ENCODE measurements at places on chromosomes 6 and 20.

DNA sequence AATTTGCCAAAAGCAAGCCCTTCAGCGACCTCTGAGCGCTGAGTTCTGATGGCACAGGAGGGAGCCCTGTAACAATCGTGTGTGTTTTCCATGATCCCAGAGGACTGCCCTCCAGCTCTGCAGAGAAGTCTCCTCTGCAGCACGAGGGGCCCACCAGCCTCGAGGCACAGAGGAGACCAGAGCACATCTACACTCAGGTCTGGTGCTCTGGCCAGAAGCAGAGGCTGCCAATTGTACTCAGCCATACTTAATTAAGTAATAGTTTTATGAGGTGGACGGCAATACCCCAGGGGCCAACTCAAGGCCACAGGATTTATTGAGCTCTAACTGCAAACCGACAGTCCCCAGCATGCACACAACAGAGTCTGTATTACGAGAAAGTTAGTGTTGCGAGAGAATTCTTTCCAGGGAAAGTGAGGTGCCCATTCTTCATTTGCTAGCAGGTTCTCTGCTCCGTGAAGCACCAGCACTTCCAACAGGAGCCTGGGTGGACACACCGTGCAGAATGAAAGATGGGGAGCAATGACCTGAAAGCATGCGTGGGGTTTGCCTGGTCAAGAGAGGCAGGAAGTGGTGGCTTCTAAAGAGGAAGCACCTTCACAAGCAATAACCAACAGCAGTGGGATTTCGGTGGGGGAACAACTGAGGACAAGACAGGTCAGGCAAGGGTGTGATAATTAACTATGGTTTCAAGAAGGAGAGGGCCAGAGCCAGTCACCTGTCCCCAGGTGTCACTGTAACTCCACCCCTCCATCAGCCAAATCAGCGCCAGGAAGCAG lies 92.8 kb upstream of the FOXC1 start:
- no peak for DNase-seq

DNA sequence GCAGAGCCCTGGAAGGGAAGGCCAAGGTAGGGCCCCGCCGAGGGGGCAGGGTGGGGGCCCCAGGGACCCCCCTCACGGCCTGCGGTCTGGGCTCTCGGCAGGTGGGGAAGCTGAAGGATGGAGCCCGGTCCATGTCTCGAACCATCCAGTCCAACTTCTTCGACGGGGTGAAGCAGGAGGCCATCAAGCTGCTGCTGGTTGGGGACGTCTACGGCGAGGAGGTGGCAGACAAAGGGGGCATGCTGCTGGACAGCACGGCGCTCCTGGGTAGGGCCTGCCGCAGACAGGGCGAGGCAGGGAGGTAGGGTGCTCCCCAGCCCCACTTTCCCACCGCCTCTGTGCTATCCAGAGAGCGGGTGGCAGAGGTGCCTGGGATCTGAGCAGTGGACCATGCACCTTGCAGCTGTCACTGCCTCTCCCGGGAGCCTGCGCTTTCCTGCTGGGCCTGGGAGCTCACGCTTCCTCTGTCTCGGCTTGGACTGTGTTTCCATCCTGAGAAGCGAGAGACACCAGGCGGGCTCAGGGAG lies 83.1 kb downstream of the SYNJ2 start:
- DNase-seq: no peak

- DNase-seq: no peak
Measured at GRCh38 chr6:149043476-149044130, 273.9 kb upstream of the TAB2 start.

DNA sequence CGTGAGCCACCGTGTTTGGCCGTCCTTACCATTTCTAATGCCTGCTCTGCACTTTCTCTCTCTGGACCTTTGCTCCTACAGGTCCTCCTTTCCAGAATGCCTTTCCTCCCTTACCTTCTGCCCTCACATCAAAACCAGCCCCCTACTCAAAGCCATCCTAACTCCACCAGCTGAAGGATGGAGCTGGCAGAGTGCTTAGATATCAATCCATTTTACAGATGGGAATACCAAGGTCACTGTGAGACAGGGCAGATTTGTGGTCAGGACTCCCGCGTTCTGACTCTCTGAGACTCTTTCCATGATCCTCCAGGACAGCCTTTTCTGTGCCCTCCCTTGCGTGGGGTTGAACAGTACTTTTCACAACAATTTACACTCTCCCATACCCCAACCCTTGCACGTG lies 41.7 kb upstream of the SCRT2 start:
- DNase-seq: no peak

- no peak for DNase-seq
Measured at GRCh38 chr20:20608041-20608440, 104.4 kb downstream of the RALGAPA2 start.

DNA sequence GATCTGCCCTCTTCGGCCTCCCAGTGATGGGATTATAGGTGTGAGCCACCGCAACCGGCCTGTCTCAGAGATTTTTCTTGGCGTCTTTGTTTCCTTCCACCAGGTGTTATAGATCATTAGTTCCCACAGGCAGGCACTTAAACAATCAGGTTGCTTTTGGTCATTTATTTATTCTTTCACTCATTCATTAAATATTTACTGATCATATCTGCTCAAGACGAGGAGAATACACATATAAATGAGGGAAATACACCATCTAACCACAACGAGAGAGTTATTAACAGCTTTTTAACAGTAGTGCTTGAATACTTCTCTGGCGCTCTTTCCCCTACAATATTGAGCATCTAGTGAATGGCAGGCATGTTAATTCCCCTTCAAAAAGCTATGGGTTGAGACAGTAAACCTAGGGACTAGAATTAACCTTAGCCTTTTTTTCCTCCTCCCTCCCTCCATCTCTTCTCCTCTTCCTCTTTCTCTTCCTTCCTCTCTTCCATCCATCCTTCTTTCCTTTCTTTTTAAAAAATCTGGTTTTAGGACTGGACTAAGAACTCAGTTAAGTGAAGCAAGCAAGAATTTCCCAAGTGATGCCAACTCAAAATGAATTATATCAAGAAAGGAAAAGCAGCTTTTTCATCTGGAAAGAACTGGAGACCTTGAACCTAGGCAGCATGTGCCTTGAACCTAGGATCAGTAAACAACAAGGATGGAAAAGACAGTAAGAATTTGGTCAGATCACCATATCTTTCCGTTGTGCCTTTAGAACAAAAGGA lies 41.1 kb upstream of the RFPL4B start:
- DNase-seq: no peak

- DNase-seq: peak; percentile 74
Measured at GRCh38 chr20:13839421-13840092, 54.7 kb downstream of the NDUFAF5 start.

GRCh38 chr6:113564371-113565171 lies 292.6 kb upstream of the MARCKS start:
- peak; percentile 93 for DNase-seq

DNA sequence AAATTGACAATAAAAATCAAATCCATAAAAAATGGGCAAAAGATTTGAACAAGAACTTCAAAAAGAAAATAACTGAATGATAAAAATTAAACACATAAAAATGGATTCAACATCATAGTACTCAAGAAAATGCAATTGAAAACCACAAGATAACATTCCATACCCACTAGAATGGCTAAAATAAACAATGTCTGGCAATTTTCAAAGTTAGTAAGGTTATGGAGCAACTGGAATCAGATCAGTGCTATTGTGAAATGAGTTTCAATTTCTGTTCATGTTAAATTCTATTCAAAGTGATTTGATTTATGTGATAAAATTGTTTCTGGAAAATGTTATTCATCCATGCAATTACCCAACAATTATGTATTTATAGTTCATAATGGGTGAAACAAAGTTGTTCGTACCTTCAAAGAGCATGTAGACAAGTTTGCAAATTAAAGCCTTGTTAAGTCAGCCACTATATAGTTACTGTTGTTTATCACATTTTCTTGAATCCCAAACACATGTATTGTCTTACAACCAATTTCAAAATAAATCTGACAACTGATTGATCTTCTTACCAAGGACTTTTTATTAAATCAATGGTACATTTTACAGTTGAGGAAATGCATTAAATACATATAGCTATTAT lies 151.5 kb upstream of the CENPW start:
- peak; percentile 11 for DNase-seq

GRCh38 chr6:87806099-87806498 lies 104.1 kb upstream of the AKIRIN2 start:
- DNase-seq: no peak

Measured in AG09309 (cell line).